CD4-positive, alpha-beta T cell treated with Interleukin-17A for 4 hours (primary cell): ENCODE measurements at places on chromosomes 3 and 15.
A peak's percentile ranks its signal among the peaks of the same experiment; 100 is the strongest.

DNA sequence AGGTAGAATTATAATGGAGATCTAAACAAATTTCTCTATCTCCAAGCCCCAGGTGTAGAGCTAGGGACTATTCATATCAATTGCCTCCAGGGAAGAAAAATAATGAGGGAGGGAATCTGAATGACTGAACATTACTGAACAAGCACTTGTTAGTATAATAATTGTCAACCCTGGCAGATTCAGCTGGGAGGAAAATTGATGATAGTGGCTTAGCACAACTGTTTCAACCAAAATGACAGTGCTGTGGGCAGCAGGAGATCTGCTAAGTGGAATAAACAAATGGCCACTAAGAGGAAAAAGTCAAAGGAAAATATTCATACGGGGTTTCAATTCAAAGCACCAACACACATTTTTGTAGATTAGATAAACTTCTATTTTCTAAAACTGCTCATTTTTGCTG is 294.9 kb upstream of the ZNF385D start:
- DNase-seq, result no peak

DNA sequence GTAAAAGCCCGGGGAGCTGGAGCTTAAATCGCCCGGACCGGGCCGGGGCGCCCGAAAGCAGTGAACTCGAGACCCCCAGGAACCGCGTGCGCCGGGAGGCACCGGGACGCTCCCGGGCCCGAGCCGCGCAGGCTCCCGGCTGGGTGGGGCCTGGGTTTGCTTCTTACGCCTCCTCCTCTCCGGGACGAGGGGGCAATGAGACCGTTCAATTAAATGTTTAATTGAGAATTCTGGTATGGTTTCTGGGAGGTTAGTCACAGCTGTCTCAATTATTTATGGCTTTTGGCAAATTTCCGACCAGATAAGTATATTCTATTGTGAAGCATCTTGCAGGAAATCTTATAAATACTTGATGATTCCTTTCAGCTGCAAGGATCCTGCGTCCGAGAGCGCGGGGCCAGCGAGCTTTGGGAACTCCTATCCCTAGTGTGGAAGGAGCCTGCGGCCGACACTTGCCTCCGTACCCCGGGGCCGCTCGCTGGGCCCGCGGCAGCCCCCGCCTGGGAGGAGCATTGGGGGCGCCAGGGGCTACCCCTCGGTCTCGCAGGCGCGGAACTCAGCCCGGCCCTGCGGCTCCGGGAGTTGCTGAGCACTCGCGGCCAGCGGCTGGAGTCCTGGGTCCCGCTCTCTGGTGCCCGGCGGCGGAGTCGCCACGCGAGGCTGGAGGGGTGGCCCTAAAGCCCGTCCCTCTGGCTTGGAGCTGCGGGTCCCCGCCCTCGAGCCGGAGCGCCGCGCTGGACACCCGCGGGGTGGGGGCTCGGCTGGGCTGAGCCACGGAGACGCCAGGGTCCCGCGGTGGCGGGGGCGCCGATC is 10.3 kb downstream of the ISL2 start:
- DNase-seq, result no peak

DNA sequence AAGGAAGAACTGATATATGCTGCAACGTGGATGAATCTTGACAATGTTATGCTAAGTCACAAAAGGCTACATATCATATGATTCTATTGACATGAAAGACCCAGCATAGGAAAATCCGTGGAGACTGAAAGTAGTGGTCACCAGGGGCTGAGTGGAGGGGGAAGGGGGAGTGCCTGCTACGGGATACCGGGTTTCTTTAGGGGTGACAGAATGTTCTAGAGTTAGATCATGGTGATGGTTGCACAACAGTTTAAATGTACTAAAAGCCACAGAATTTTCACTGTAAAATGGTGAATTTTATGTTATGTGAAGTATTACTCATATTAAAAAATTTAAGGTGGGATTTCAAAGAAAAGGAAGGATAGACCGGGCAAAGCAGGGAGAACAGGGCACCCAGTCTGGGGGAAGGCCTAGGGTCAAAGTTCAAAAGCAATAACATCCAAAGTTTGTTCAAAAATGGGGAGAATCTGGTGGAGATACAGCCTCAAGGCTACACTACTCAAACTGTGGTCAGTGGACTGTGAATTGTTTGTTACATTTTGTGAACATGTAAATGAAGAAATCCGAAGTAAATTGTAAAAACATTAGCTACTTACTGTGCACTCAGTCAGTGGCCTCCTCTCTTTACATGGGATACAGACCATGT is 74.2 kb upstream of the FNDC3B start:
- DNase-seq, result no peak

DNA sequence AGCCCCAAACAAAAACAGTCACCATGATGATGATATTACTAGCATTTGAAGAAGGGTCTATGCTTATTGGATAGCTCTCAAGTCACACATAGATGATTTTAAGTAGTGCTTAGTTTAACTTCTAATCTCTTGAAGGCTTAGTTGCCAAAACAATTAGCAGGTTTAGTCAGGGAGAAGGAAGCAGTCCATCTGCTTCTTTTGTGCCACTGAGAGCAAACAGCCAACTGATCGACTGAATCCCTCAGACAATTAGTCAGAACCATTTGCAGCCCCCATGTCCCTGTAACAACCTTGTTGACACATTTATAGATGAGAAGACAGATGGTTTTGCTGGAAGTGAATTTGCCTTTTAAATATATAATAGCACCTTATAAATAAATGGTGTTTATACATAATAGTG is 585.1 kb upstream of the SUCLG2 start:
- DNase-seq, result no peak

- no peak for DNase-seq
These were observed 4.3 kb upstream of the CLK3 start for GRCh38 chr15:74611341-74611740.

- no peak for DNase-seq
These were observed 71.6 kb upstream of the ZNF280D start for GRCh38 chr15:56804938-56805337.

- no peak for DNase-seq
These were observed 87.0 kb downstream of the KLHL25 start for GRCh38 chr15:85707519-85708338.

DNA sequence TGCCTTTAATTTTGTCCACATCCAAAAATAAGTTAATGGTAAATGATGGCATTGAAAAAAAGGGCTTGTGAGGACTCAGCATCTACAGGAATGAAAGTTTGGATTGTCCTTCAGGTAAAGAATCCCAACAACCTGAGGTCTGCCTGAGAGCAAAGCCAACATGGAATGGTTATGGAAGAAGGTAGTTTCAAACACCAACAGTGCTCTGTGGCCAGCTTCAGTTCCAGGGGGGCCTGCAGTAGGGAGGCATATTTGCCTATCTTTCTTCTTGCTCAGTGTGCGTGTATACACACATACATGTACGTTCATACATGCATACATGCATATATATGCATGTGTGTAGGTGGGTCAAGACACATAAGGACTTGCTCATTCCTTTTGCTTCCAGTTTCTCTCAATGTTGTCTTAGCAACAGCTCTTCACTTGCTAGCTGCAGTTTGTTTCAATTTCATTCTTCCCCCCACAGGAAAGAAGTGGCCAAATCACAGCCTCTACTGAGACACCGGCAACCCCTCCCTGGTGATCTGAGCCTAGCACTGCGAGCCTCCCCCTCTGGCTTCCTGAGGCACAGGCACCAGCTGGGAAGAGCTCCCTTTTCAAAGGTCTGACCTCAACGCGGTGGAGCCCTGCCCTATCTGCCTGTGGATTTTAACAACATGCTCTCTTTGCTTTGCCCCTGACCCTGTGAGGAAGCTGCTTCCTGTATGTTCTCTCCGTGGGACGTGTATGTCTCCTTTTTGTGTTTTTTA is 146.2 kb downstream of the KLF13 start:
- peak; percentile 69 for DNase-seq

DNA sequence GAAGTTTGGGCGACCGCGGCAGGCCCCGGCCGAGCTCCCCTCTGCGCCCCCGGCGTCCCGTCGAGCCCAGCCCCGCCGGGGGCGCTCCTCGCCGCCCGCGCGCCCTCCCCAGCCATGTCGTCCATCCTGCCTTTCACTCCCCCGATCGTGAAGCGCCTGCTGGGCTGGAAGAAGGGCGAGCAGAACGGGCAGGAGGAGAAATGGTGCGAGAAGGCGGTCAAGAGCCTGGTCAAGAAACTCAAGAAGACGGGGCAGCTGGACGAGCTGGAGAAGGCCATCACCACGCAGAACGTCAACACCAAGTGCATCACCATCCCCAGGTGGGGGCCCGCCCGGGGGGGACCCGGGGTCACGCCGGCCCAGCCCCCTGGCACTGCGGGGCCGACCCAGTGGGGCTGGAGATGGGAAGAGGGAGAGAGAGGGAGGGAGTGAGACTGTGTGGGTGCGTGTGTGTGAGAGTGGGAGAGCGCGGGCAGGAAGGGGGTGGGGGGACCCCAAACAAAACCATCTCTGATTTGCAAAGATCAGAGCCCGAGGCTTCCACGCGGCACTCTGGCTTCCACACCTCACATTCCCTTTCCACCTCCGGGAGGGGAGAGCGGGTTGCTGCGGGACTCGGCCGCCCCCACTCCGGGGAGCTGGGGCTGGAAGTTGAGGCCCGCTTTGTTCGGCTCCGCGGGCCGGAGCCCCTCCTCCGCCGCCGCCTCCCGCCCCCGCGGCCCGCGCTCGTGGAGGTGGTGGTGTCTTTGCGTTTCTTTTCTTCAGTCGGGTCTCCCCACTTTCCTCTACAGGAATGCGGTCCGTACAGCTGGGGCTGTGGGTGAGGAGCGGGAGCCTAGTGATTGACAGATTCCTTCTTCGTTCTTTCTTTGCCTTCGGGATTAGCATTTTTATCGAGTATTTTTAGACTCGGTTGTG is 898 bp downstream of the SMAD3 start:
- peak; percentile 53 for DNase-seq

GRCh38 chr15:77456746-77457145 is 36.1 kb downstream of the HMG20A start:
- no peak for DNase-seq

- no peak for DNase-seq
These were observed 1.7 kb downstream of the RORA start for GRCh38 chr15:61227269-61227949.

- no peak for DNase-seq
These were observed at the start of gene INSYN1 for GRCh38 chr15:73753250-73754130. Gene INSYN1, minus strand, starts transcription at chr15:73753351. Its CDS starts 2,221 bp downstream, at chr15:73751130.

- DNase-seq, result no peak
These were observed 22.7 kb upstream of the CHL1 start for GRCh38 chr3:173886-174285.

DNA sequence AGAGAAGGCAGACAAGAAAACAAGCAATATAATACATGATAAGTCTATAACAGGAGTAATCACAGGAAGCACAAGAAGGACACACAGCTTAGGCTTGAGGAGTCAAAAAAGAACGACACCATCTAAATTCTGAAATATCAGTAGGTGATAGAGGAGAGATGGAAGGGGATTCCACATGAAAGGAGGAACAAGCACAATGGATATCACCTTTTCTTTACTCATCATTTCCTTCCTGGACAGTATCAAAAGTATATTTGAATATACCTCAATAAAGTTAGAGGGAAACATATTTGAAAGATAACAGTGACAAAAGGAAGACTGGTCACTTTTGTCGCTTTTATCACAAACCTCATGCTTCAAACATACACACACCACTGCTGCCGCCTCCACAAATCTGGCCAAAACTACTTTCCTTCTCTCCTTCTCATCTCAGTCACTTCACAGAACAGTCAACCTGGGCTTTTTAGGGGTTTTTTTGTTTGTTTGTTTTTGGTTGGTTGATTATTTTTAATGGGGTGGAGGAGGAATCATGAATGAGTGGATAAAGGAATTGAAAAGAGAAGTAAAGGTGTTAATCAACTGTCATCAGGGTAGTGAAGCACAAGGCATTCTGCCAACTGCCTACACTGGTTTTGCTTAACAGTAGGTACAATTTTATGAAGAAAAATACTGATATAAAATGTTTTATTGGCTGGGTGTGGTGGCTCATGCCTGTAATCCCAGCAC is 18.5 kb downstream of the DENND4A start:
- DNase-seq, result no peak

DNA sequence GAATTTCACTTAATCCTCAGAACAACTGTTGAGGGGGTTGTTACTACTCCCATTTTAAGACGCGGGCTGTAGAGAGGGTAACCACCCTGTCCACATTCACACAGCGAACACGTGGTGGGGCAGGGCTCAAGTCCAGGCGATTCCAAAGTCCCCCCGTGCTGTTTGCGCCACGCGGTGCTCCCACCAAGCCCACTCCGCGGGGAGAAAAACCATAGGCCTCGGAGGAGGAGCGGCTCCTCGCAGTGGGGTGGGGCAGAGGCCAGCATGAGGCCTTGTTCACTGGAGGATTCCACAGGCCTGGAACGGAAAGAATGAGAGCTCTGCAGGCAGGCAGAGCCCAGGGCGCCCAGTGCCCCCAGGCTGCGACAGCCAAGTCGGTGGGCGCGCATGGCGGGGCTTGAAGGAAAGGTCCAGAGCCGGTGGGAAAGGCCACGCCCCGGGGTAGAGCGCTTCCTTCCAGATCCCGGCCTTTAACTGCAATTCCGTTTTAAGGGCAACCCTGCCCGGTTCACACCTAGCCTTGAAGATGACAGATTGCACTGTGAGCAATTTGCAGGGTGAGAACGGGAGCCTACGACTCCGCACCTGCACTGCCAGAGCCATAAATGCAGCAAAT is 161.8 kb upstream of the TBL1XR1 start:
- peak; percentile 65 for DNase-seq
